Stimulated activated CD4-positive, alpha-beta T cell treated with anti-CD3 and anti-CD28 coated beads, Interleukin-12 subunit alpha, Interleukin-12 subunit beta, amount 100 ng/mL, for 4 hours (primary cell): ENCODE measurements at places on chromosomes 6 and 20.

GRCh38 chr6:107129370-107129925 lies 14.1 kb upstream of the BEND3 start:
- DNase-seq: no peak

DNA sequence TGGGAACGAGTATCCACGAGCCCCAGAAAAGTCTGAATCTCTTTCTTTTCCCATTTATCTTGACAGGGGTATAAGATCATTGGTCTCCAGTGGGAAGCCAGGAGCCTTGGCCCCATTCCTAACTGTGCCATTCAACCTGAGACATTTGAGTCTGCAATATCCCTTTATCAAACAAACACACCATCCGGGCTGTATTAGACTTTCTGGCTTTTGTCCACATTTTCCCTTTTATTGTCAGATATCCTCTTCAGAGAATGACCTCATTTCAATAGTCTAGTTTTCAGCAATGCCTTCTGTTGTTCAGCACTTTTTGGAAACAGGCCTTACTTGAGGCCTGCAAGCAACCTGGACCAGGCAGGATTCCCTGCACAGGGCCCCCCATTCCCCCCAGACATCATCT lies 15.7 kb downstream of the BPIFA1 start:
- no peak for DNase-seq

DNA sequence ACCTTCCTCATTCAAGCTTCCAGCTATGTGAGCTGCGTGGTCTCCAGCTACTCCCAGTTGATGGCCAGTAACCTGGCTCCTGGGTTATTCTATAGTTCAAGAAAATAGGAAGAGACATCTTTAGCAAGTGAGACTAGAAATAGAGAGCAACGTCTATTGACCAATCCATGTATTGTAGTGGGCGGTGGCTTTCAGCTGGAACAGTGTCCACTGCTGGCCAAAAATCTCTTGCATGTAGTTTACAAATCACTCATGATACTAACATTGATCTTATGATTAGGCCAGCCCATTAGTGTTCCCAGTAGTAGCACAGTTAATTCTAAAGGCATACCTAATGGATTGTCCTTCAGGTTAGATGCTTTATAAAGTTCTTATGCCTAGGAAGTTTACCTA lies 58.9 kb upstream of the SCP2D1 start:
- no peak for DNase-seq

DNA sequence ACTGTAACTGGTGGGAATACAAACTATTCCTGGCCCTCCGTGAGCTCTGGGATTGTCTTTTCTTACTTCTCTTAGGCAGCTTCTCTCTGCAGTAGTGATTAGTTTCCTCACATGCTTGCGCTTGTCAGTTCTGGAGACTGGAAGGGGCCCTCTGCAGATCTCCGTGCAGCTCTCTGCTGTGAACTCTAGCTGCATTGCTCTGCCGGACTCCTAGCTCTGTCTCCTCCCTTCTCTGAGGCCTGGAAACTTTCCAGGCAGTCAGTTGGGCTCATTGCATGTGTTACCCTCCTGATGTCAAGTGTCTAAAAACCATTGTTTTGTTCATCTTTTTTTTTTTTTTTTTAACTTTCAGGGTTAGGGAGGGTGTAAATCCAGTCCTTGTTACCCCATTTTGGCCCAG lies 102.3 kb downstream of the CTNNBL1 start:
- DNase-seq: no peak

- no peak for DNase-seq
These were observed 9.2 kb downstream of the SIM1 start for GRCh38 chr6:100455230-100456124.

DNA sequence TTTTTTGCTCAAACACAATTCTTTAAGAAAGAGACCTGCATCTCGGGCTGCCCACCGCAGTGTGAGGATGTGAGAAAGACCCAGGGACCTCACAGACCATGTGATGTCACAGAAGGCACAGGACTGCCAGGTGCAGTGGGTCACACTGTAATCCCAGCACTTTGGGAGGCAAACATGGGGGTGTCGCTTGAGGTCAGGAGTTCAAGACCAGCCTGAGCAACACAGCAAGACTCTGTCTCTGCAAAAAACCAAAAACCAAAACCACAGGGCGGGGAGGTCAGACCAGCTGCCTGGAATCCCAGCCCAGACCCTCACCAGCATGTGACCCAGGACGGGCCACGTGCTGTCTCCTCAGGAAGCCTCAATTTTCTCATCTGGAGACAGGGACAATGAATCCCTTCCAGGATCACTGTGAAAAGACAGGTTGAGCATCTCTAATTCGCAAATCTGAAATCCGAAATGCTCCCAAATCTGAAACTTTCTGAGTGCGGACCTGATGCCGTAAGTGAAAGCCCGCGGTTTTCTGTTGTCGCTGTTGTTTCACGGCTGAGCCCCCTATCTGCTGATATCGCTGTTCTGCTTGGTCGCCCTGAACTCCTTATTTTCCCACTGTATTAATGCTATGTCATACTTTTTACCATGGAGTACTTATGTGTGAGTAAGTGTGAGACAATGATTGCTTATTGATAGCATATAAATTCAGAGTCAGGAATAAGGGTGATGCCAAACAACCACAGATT lies 159.5 kb upstream of the PTPN1 start:
- DNase-seq: no peak

- no peak for DNase-seq
These were observed 100.1 kb downstream of the DNAH8 start for GRCh38 chr6:38815250-38815649.

DNA sequence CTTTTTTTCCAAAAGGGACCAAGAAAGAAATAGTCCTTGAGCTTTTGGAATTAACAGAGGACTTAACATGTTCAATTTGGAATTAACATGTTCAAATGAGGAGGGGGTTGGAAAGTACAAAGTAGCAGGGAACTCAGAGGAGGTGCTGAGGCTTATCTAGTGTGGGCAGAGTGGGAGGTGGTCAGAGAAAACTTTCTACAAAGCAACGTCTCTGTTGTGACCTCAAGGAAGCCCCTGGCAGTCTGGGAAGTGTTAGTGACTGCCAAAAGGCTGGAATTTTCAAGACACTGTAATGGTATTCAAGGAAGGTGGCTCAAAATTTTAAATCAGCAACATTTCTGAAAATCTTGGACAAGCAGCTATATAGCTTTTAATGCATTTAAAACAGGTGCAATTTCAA lies 7.3 kb downstream of the ECI2 start:
- no peak for DNase-seq
